ENCODE measurements at places on chromosomes 16 and 17.

DNA sequence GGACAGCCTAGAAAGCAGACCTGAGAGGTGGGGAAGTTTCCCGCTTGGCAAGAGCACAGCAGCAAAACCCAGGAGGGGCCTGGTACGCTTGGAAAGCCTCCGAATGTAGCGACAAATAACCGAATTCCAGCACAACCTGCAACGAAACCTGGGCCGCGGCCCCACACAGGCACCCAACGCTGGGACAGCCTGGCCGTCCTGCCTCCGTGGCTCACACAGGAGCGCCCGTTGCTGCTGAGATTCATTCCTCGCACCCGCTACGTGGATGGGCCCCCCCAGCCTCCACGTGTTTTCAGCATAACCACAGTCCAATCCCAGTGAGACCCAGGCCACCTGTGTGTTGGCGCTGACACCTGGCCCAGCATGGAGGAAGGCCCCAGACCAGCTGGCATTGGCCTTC lies 42.9 kb downstream of the LMF1 start:
- DNase-seq, result no peak

DNA sequence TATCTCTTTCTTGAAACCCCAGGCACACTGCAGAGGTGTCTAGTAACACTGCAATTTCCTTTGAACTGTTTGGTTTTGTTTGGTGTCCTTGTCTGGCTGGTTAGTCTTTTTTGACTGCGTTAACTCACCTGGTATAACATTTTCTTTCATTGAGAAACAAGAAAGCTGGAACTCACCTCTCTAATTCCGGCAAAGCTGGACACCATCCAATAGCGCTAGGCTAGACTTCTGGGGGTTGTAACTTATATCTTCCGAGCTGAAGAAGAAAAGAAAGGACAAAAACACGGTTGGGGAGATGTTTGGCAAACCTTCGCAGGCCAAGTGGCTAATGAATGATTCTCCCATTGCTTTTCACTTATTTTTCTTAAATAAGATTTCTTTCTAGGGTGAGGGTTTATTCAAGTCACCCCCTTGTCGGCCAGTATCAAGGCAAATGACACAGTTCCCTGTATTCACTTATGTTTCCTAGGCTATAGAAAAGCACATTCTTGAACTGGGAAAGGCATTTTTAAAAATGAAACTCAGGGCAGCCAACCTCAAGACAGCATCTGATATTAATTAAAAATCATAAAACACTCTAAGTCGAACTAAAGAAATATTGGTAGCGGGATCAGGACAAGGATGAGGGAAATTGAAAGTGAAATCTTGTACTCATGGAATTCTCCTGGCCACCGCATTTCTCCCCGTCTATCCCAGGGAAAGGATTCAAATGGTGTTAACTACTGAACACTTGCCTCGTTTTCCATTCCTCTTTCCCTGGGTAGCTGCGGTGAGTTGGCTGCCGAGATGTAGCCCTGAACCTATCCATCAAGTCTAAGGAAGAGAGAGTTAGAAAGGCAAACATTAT lies 95.9 kb upstream of the ZFHX3 start:
- no peak for DNase-seq

GRCh38 chr17:82170412-82170961 lies 42.2 kb downstream of the CCDC57 start:
- DNase-seq, result no peak

GRCh38 chr16:7650431-7650830 lies 317.8 kb downstream of the RBFOX1 start:
- no peak for DNase-seq

- no peak for DNase-seq
These were observed 94.3 kb downstream of the TBC1D16 start for GRCh38 chr17:79941088-79942010.

GRCh38 chr16:64013856-64014255 lies 1108.0 kb downstream of the CDH11 start:
- DNase-seq, result no peak
